ENCODE measurements at places on chromosomes 7 and 10.
A peak's percentile ranks its signal among the peaks of the same experiment; 100 is the strongest.

DNA sequence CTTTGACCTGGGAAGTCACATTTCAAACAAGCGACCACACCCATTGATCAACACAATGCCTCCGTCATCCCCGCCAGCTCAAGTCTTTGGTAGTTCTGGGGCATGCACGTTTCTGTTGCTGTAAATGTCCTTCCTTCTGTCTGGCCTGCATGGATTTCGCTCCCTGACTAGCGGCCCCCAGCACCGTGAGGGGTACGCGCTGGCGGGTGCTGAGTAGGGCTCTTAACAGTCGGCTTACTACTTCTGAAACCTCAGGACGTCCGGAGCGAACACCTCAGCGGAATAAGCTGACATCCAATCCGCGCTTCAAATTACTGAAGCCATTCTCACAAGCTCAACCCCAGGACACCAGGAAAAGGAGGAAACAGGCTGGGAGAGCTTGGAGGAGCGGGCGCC is 505 bp downstream of the NUDCD3 start:
- DNase-seq: no peak

- no peak for DNase-seq
Measured at GRCh38 chr7:135946289-135947055, 30.7 kb downstream of the MTPN start.

DNA sequence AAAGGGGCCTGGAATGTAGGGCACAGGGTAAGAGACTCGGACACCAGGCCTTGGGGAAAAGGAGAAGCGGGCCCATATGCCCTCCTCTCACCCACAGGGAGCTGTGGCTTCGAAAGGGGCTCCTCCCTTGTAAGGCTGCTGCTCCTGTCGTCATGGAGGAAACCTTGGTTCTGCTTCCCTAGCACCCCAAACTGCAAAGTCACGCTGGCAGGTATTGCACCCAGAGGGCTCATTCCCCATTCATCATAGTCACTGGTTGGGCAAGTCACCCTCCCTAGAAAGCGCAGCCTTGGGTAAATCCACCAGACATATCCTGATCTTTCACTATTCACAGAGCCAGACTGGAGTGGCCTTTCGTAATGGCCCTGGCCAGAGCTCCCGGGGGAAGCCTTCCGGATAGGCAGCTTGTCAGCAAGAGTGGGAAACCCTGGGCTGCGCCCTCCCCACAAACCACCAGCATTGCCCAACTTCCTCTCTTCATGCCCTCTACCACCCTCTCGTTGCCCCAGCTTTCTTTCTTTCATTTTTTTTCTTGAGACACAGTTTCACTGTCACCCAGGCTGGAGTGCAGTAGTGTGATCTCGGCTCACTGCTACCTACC is 121.0 kb downstream of the HIP1 start:
- no peak for DNase-seq

DNA sequence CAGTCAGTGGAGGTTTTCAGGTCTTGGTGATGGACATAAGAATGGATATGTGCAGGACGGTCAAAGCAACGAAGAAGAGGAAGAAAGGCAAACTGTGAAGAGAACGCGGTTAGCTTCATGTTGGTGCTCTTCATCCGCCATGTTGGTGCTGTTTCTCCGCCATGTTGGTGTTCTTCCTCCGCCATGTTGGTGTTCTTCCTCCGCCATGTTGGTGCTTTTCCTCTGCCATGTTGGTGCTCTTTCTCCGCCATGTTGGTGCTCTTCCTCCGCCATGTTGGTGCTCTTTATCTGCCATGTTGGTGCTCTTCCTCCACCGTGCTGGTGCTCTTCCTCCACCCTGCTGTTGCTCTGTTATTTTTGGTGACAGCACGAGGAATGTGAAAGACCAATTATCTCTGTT is 95.4 kb downstream of the DOCK1 start:
- peak; percentile 11 for DNase-seq

DNA sequence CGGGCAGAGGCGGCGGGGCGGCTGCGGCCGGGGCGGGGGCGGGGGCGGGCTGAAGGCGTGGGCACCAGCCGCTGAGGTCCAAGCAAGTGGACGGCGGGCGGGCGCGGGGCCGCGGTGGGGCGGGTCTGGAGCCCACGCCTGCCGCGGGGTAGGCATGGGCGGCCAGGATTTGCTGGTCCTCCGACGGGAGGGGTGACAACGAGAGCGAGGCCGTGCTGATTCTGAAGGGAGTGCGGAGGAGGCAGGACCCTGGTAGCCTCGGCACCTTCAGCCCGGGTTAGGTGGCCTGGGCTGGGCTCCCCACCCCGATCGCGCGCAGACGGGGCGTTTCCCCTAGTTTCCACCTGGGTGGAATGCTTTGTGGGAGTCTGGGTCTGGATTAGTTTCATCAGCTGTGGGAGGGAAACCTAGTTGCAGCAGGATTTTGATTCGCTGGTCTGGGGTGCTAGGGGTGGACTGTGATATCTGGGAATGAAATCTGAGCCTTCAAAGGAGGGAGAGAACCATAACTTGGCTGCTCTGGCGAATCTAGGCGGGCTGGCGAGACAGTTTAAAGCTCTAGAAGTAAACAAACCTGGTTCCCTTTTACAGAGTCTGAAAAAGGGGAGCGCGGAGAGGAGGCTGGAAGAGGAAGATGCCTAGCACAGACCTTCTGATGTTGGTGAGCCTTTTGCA is 609 bp downstream of the SGPL1 start:
- peak; percentile 88 for DNase-seq

DNA sequence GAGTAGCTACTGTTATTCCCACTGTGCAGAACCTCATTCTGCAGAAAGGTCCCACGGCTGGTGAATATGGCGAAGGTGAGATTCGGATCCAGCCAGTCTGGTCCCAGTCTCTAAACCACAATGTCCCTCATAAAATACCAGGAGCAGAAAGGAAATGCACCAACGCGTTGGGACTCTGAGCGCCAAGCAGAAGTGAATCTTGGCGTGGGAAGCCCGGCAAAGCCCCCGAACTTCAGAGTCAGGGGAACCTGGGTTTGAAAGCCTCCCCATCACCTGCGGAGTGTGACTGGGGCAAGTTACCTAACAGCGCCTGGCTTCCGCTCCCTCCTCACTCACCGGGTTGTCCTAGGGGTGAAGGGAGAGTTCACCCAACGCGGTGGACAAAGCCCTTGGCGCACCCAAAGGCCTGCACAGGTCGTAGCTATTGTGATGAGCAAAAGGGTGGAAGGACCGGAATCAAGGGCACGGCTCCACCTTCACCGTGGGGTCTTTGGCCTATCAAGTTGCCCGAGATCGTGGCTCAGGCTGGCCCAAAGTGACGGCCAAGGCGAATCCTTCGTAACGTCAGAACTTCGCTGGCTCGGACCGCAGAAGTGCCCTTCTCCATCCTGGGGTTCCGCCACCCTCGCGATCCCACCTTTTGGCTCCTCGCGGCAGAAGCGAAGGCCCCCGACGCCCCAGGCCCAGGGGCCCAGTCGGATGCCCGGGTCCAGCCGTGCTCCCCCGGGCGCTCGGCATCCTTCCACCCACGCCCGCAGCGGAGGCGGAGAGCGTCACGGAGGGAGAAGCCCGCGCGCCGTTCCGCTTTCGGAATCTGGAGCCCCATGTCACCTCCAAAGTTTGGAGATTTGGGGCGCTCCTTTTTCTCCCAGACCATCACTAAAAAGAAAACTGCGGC is 811 bp downstream of the RGS10 start:
- DNase-seq: no peak

DNA sequence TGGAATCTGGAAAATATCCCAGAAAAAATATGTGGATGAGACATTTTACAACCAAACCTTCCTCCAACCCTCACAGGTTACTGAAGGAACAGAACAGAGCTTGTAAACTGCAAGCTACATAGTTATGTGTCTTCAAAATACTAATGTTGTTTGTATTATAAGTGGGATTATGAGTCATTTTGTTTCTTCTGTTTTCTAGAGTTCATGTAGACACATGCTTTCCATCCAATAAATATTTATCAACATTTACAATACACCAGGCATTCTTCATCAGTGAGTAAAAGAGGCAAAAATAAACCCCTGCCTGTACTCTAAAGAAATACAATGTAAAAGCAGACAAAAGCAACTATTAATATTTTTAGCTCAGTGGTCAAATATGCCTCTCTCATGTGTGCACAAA is 38.0 kb upstream of the TES start:
- no peak for DNase-seq

DNA sequence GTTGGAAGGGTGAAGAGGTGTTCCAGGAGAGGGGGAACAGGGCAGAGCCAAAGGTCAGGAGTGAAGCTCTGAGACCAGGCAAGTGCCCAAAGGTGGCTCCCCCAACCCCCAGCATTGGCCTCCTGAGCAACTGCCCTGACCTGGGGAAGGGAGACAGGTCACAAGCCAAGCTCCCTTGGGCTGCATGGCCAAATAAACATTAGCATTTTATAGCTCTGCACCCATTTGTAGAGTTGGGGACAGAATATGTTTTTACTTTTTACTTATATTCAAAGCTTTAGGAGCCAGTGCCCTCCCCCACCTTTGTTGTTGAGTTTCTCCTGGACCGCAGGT is 4.0 kb downstream of the UNC5B start:
- no peak for DNase-seq

- no peak for DNase-seq
Measured at GRCh38 chr10:49264177-49264677, 34.7 kb upstream of the C10orf71 start.

DNA sequence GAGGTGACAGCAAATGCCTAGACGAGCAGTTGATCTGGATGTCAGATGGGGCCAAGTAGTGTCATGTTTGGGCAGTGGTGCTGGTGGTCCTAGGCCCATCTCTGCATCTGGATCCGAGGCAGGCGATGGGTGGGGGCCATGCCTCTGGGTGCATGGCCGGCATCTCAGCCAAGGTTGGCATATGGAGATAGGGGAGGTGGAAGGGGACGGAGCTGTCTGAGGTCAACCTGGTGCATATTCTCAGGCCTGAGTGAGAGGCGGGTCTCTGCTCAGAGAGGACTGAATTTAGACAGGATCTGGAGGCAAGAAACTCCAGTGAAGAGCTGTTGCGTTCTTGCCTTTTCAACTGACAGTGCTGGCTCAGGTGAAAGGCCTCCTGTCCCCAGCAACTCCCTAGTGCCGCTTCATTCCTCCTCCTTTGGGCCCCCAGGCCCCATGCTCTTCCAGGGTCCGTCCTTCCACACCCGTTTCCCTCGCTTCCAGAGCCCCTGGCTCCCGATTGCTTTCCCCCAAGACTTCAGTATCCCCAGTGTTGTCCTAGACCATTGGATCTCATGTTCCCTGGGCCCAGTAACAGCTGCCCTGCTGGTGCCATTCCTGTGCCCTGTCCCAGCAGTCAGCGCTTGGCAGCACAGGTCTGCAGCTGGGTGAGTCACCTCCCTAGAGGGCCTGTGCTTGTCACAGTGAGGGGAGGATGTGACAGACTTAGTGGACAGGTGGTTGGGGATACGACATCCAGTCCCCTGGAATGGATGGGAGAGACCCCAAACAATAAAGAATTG is 32.6 kb downstream of the GBX1 start:
- no peak for DNase-seq

DNA sequence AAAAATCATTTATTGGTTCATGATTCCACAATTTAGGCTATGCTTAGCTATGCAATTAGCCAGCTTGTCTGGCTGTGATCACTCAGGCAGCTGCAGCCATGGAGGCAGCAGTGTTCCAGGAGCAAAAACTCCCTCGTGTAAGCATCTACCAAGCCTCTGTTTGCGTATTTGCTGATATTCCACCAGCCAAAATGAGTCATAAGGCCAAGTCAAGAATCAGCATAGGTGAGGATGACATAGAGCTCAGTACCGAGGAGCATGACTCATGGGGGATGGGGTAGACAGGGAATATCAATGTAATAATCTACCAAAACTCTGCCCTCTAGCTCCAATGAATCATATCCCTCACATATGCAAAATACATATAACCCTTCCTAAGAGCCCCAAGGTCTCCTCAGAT is 63.3 kb downstream of the IMMP2L start:
- DNase-seq: no peak

GRCh38 chr7:24591152-24591551 is 17.9 kb downstream of the PALS2 start:
- DNase-seq: no peak

- no peak for DNase-seq
Measured at GRCh38 chr7:132469264-132469663, 107.0 kb downstream of the PLXNA4 start.
